ENCODE measurements at places on chromosomes 6 and 20.

- DNase-seq = no peak
Observed at GRCh38 chr20:58245931-58246330, 17.5 kb upstream of the ANKRD60 start.

- DNase-seq = no peak
Observed at GRCh38 chr20:10676518-10676917, 2.7 kb upstream of the JAG1 start.

DNA sequence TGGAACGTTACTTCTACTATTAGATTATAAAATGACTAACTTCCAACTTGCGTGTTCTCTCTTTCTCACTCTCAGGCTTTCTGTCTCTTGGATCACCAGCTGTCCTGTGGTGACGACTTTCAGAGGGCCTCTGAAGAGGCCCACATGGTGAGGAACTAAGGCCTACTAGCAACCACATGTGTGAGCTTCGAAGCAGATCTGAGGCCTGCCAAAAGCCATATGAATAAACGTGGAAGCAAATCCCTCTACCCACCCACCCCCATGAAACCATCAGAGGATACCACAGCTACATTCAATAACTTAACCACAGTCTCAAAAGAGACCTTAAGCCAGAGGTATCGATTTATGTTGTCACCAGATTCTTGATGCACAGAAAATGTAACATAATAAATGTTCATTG, 13.5 kb upstream of the BMP5 start:
- no peak for DNase-seq

DNA sequence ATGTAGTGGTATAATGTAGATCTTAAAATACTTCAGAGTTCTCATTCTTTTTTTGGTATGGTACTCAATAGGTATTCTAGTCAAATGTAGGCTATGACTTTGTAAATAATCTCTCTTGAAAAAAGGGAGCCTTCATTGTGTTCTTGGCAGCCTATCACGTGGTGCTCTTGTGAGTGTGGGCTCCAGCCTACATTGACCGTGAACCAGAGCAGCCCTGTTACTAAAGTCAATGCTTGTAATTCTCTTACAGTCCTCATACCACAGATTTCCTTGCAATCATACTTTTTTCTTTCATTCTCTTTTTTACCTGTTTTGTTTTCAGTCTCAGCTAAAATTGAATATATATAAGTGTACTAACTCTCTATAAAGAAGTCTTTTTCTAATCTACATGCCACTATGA, 31.1 kb downstream of the ARID1B start:
- no peak for DNase-seq

- no peak for DNase-seq
Observed at GRCh38 chr6:16442031-16442430, 203.6 kb downstream of the GMPR start.

DNA sequence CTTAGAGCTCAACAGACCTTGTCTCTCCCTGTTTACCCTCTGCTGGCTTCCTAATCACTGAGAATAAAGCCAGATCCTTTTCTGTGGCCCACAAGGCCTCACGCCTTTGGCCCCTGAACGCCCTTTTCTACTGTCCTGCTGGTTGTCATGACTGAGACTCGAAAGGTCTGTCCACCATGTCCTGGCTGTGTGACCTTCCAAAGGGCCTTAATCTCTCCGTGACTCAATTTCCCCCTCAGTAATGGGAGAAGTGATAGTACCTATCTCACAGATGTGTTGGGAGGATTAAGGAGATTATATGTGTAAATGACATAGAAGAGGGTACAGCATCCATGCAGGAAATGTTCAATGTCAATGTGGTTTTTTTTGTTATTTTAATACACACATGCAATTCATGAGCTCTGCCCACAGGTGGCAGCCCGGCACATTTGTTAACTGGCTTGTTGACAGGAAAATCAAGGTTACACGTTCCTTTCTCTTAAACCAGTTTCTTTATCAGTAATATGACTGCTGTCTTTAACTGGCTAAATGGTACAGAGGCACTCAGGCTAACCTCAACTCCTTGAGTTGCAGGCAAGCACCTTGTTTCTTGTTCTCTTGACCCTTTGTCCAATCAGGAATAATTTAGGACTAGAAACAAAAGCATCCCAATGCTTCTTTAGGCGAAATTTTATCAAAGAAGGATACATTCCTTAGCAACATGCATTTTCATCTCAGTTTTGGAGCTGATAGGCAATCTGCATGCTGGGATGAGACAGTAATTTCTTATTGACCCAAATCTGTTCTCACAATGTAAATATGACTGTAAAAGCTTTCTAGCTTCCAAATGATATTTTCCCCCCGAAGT, 16.6 kb downstream of the SLC22A1 start:
- peak; percentile 48 for DNase-seq

GRCh38 chr6:102474041-102474807, 1080.7 kb downstream of the GRIK2 start:
- DNase-seq = no peak

DNA sequence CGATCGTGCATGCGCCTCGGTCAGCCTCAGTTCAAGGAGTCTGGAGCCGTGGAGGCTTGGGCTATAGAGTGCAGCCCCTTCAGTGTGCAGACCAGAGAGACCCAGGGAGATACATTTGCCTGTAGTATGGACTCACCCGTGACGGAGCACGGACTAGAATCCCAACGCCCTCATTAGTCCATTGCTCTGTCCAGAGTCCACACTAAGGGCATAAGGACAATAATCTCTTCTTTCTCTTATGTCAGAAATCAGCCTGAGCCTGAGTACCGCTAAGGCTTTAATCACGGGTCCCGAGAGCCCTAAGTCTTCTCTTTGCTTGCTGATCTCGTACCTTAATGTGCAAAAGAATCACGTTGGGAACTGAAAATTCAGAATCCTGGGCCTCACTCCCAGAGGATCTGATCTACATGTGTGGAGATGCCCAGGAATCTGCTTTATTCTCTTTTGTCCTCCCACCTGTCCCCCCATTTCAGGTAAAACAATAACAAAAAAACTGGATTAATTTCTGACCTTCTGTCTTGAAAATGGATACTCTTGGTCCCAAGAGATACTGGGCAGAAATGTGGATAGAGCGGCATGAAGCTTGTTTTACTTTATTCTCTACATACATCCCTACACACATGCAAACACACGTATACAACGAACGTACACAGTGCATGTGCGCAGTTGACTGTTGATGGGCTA, 671 bp downstream of the BPHL start:
- DNase-seq = peak; percentile 4

DNA sequence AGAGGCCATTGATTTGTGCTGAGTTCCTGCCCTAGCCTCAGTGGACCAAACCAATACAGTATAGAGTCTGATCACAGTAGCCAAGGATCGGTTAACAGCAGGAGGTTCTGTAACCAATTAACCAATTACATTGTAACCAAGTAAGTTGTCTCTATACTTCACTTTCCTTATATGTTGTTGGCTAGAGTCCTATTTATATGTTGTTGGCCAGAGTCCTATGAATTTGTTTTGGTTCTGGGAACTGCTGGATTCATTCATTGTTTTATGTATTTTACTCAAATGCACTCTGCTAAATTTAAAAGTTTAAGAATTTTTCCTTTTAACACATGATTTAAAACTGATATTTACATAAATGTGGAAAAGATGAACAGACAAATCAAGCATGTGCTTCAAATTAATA, 597.4 kb upstream of the HS3ST5 start:
- DNase-seq = no peak

DNA sequence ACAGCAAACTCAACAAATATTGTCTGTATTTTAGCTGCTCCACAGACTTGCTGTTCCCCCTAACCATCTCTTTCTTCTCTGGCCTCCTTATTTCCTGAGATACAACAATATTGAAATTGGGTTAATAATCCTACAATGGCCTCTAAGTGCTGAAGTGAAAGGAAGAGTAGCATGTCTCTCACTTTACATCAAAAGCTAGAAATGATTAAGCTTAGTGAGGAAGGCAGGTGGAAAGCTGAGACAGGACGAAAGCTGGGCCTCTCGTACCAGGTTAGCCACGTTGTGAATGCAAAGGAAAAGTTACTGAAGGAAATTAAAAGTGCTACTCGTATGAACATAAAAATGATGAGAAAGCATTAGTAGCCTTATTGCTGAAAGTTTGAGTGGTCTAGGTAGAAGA, 63.8 kb downstream of the ELOVL5 start:
- DNase-seq = no peak

DNA sequence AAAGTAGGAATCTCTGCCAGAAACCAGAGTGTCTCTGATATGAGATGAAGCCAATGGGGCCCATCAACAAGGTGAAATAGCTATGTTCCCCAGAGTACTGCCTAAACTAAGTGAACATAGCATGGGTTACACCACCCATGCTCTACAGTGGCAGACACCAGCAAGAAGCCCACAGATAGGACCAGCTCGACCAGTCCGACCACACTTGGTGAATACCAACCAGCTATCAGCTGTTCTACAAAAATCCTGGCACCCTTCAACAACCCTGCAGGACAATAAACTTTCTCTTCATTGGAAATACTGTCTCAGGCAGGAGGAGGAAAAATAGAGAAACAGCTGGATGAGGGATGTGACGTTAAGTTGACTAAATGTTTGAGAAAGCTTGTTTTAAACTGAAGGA, 311.4 kb downstream of the EPM2A start:
- DNase-seq = no peak

DNA sequence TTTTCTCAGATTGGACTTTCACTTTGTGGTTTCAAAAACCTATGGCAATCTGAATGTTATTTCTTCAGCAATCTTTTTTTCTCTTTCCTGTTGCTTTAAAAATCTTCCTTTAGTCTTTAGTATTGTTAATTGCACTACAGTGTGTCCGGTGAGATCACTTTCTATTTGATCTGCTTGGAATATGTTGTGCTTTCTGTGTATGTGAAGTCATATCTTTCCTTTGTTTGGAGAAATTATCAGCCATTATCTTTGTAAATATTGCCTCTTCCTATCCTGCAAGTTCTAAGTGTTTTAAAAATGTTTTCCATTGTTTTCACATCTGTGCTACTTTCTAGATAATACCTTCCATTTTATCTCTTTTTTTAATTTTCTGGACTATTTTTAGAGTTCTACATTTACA, 171.4 kb upstream of the PRSS16 start:
- no peak for DNase-seq

- DNase-seq = no peak
Observed at GRCh38 chr6:128352366-128352765, 168.0 kb downstream of the PTPRK start.

DNA sequence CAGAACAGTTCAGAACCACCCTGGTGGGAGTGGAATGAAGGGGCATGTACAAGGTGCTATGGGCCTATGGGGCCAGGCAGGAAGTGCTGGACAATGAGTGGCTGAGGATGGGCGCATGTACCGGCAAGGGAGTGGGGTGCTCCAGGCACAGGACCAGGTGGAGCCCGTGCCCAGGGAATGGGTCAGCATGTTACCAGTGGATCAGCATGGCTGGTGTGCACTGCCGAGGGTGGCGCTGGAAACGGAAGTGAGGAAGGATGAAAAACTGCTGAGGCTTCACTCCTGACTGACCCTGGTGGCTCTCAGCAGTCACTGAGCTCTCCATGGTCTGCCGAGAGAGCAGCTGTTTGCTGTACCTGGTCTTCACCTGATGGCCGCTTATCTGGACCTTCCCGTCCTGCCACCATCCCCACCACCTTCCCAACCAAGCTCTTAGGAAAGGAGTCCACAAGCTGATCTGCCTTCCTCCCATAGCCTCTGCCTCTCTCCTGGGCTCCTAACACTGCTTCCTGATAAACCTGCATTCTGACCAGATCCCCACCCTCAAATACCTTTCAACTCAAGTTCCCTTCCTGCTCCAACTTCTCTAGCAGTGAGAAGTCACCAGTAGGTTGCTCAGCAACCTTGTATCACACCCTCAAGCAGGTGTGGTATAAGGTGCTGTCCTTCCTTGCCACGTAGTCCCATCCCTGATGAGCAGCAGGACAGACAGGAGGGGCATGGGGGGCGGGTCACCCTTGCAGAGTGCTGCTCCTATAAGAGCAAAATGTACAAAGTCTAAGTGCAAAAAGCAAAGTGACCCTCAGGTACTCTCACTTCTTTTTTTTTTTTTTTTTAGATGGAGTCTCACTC, 7.1 kb downstream of the UQCC2 start:
- DNase-seq = no peak

DNA sequence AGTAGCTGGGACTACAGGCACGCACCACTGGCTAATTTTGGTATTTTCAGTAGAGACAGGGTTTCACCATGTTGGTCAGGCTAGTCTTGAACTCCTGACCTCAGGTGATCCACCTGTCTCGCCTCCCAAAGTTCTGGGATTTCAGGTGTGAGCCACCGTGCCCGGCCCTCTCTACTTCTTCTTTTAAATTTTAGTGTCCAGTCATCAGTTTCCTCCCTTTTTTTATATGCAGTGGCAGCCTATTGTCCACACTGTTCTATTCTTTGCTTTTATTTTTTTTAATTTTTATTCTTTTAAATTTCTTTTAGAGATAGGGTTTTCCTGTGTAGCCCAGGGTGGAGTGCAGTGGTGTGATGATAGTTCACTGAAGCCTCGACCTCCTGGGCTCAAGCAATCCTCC, 12.3 kb downstream of the EFCAB8 start:
- no peak for DNase-seq
